B cell (primary cell): ENCODE measurements at places on chromosomes 1 and 21.

DNA sequence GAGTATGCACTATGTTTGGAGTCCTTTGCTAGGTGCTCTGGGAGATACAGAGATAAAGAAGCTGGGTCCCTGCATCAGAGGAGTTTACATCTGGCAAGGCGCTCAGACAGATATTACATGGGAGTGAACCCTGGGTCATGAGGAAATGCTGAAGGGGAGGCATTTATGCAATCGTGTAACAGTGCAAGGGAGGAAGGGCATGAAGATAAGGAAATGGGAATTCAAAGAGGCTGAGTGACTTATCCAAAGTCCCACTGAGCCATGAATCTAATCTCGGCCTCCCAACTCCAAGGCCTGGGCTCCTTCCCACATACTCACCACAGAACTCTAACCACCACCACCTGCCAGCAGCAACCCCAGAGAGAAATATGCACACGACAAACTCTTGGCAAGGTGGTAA, 51.6 kb downstream of the FAM163A start:
- DNase-seq, result no peak

GRCh38 chr1:156750711-156751450, 594 bp downstream of the HDGF start:
- DNase-seq, result no peak

DNA sequence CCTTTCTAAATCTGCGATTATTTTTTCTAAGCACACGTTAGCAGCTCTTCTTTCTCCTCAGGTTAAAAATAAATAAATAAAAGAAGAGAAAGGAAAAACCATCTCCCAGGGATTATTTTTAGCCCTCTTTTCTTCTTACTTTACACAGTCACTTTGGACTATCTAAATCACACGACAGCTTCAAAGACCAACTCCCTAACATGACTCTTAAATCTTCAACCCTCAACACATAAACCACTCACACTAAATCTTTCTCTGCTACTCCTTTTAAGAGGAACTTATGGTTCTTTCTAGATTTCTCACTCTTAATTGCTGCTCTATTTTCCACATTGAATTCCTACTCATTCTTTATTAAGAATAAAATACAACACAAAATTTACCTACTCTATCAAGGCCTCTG, 1095.0 kb upstream of the B3GALT2 start:
- no peak for DNase-seq

GRCh38 chr1:151510957-151511635, at the start of gene CGN:
Gene CGN (plus strand): TSS chr1:151511387. CDS start chr1:151518520, 7,133 bp downstream.
- peak; percentile 87 for DNase-seq

- no peak for DNase-seq
Observed at GRCh38 chr21:26553898-26554297, 19.2 kb downstream of the CYYR1 start.

- DNase-seq, result no peak
Observed at GRCh38 chr1:8915446-8915845, 30.2 kb upstream of the CA6 start.

DNA sequence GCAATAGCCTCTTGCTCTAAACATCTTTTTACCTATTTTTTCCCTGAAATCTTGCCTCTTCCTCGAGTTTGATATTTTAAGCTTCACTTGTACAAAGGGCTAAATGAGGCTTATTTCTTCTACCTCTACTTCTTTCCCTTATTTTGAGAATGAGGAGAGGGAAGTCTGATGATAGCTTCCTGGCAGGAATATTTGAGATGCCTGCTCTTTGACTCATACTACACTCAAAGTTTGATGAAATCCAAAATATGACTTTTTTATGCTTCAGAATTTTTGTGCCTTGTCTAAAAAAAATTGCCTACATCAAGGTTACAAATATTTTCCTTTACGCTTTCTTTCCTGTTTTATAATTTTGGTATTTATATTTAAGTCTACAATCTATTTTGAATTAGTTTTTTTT, 624.4 kb upstream of the PLXNA2 start:
- DNase-seq, result no peak

- no peak for DNase-seq
Observed at GRCh38 chr1:54668567-54668966, 27.0 kb downstream of the MROH7 start.

- no peak for DNase-seq
Observed at GRCh38 chr1:21305900-21306189, 15.6 kb upstream of the ECE1 start.

- DNase-seq, result no peak
Observed at GRCh38 chr1:202201266-202201665, 7.7 kb downstream of the LGR6 start.

GRCh38 chr1:185096531-185096930, 51.2 kb downstream of the RNF2 start:
- no peak for DNase-seq

DNA sequence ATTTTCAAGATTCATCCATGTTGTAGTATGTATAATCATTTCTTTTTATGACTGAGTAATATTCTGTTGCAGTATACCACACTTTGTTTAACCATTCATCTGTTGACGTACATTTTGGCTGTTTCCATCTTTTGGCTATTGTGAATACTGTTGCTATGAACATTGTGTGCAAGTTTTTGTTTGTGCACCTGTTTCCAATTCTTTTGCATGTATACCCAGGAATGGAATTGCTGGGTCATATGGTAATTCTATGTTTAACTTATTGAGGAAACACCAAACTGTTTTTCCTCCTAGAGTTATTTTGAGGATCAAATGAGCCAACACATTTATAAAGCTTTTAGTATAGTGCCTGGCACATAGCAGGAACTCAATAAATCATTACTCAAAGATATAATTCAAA, 49.2 kb upstream of the MAN1A2 start:
- no peak for DNase-seq

DNA sequence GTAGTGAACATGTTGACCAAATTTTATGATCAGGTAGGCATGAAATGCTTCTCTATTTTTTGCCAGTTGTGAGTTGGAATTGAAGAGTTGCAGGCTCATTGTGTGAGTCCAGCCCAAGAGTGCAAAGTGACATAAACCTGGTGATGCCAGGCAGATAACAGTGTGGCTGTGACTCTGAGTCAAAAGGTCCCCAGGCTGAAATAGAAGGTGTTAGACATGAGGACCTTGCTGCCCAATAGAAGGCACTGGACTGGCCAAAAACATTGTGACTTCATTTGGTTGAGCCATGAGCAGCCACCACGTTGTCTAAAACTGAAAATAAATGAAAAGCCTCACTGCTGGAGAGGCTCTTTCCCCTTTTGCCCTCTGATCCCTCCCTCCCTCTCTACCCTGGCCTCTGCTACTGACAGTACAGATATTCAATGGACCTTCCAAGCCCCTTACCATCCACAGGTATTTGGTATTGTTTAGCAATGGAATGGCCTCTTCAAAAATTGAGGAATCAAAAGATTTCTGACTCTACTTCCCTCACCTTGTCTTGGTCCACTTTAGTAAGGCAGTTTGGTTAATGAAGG, 67.8 kb upstream of the ABCD3 start:
- DNase-seq, result no peak

DNA sequence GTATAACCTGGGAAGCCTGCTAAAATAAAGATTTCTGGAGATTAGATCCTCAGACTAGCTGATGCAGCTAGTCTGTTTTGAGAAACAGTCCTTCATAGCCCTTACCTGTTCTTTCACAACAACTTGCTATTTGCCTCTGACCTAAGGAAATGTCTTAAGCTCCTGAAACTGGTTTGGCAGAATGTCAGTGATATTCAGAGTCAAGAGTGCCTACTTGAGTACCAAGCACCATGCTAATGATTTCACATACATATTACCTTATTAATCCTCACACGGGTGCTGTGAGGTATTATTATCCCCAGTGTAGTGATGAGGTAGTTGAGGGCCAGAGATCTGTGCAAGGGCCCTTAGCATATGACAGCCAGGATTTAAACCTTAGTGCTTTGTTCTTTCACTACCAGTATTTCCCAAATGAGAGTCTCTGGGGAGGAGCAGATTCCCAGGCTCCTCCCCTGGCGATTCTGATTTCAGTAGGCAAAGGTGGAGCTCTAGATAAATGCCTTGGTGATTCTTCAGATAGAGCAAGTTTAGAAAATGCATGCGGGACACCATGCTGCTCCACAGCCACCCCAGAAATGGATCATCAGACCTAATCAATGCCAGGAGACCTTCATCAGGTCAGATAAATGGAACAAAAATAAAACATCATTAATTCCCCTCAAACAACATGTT, 47.4 kb upstream of the WNT2B start:
- no peak for DNase-seq

DNA sequence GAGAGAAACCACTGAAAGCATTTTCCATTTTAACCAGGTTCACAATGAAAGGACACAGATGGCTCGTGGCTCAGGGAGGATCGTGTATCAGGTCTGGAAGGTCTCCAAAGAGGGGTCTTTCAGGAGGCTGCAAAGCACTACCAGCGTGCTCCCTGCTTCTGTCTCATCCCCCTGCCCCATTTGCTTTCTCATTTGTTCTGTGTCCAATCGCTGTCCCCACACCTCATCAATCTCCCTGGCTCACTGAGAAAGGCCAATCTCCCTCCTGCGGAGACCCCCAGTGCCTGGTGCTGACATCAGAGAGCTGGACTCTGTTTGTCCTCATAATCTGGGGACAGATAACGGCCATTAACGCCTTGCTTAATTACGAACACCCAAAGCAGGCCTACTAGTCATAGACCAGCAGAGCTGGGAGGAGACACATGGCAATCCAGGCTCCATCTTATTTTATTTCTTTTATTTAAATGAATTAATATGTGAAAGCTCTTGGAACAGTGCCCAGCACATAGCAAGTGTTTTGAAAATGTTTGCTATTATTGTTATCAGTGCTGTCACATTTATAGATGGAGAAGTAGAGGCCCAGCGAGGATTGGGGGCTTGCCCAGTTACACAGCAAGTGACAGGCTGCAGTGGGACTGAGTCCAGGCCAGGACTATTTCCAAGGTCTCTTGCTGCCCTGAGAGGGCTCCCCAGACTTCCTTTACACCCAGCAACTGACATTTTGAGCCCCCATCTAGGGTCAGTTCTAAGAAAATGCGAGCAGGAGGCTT, 341.0 kb upstream of the USP24 start:
- DNase-seq, result no peak

DNA sequence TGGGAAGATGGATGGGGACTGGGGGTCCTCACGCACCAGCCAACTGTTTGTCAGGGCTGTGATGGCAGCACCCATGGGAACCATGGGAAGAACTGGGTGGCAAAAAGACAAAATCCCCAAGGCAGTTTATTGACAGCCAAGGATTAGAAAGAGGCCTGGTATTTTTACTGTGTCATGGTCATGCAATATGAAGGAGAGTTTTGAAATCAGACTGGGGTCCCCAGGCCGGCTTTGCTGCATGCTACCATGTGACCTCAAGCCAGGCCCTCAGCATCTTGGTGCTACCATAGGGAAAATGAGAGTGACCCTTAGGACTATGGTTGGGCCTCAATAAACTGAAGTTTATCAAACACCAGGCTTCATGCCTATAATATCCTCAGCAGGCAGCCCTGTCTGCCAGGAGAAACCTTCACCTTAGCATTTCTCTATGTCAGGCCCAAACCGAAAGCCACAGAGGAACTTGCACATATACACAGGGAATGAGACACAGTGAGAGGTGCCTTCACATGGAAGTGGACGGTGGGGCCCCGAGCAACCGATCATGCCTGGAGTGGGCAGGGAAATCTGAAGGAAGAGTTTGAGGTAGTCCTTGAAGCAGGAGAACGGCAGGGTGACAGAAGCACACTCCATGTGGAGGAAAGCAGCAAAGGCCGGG, 203.2 kb downstream of the HIVEP3 start:
- DNase-seq, result no peak

DNA sequence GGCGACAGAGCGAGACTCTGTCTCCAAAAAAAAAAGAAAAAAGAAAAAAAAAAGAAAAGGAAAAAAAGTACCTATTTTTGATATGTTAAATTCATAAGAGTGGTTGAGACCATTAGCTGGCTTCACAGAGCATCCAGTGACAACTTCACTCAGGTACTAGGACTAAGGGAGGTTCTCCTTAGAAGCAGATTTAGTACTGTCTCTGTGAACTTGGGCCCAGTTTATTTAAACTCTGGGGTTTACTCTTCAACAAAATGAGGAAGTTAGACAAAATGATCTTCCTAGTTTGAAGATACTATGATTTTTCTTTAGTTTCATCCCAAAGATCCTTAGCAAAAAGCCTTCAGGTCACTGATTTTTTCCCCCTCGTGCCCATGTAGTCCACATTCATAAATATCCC, 21.2 kb downstream of the MACO1 start:
- peak; percentile 41 for DNase-seq

DNA sequence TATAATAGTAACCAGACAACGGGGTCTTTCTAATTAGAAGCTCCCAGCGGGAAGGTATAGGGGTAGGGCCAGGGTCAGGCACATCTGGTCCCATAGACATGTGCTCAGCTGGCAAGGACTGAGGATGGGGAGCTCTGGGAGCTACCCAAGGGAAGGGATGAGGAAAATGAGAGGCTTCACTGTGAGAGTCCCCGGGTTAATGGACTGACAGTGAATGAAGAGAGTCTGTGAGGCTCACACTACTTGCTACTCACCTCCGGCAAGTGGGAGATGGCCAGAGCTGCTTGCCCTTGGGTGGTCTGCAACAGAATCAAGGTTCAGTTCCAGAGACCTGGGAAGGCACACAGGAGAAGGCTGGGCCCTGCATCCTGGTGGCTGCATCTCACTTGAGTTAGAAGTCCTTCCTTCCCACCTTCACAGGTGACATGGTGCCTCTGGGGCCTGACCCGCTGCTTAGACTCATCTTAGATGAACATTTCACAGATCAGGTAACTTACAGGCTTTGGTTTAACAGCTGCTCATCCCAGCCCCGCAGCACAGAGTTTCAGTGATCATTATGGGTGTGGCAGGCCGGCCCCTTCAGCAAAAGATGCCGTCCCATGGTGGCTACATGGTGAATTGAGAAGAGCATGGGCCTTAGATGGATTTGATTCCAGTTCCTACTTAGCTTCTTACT, 31.7 kb downstream of the EIF2D start:
- no peak for DNase-seq

GRCh38 chr1:233057836-233058235, 107.4 kb downstream of the NTPCR start:
- no peak for DNase-seq

DNA sequence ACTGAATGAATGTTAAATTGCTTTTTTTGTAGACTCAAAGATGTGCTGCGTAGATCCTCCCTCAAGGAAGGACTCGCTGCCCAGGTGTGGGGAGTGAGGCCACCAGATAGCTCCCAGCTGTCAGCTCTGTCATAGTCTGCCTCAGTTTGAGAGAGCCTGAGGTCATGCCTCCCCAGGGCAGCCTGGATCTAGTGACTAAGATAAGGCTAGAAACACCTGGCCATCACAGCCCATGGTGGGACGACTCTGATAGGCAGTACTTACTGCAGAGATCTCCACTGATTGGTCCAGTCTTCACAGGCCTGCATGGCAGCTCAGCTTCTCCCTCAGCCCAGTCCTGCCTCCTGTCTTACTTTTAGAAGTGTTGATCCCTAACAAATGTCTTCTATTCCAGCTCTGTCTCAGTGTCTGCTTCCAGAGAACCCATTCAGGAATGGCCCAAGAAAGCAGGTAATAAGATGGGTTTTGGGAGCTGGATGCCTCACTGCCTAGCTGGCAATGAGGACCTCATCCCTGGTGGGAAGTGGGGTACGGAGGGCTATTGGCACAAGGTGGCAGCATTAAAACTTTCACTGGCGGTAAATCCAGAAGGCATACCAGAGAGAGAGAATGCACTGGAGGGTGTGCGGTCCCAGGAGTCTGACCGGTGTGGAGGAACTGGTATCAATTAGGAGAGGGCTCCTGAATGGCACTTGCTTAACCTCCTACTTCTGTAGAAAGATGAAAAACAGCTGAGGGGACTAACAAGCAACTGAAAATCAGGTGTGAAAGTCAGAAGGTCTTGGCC, 55.3 kb upstream of the GPR37L1 start:
- no peak for DNase-seq

GRCh38 chr1:199243423-199244061, 604.7 kb downstream of the PTPRC start:
- peak; percentile 74 for DNase-seq
